Psoas muscle (tissue), 8 donors: ENCODE measurements at places on chromosomes 1 and 21. TPM values are rescaled to one million over a fixed set of nuclear protein-coding genes. Genes with fewer than 3 reads are reported as not detected.

GRCh38 chr1:12518931-12519692 lies 98.9 kb downstream of the DHRS3 start:
- DNase-seq, result peak; percentile 87

HSD11B1 gene
- 2.8 TPM for total RNA-seq

DNA sequence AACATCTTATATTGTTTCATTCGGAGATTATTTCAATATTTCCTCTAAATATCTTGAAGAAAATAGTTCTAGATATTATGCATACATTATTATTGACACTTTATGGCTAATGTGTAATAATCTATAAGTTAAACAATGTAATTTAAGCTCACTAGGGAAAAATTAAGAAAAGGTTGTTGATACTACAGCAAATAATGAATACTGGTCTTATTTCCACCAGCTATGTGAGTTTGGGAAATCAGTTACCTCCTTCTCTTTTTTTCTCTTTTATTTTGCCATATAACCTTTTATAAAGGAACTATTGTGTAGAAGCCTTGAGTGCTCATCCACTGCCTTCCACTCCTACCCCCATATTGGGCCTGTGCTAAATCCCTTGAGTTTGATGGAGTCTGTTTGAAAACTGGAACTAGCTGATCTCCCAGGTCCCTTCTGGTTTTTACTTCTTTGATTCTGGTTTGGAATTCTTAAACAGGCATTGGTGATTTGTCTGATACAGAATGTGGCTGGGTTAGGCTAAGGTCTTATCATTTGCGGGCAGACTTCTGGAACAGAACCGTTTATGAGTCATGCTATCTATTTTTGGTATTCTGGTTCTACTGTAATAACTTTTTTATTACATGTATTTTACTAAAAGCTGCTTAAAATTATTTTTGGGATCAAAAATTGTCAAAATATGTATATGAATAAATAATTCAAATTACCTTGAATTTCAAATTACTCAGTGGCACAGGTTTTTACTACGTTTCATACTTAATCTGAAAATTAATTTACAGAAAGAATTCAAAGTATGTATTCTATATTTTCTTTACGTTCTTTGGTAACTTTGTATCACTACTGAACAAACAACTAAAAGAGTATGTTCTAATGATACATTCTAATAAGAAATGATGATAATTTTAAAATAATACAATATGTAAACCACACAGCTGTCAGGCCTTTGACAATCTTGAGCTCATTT lies 5.0 kb upstream of the CDC14A start:
- no peak for DNase-seq

C2CD4D gene
- total RNA-seq, result not detected

DNA sequence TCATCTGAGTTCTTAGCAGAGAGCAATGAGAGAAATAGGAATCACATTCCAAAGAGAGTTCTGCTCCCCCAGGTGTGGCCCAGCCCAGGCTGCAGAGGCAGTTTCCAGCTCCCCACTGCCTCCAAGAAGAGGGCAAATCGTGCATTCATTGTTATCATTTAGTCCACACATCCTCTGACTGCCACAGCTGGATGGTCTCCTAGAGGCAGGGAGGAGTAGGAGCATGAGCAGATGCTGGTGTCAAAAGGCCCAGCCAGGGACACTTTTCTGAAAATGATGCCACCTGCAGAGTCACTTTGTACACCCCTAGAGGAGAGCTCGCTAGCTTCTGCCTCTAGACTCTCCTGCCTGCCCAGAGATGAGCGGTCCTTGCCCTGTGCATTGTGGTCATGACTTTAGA lies 33.6 kb upstream of the GNPAT start:
- no peak for DNase-seq

DNA sequence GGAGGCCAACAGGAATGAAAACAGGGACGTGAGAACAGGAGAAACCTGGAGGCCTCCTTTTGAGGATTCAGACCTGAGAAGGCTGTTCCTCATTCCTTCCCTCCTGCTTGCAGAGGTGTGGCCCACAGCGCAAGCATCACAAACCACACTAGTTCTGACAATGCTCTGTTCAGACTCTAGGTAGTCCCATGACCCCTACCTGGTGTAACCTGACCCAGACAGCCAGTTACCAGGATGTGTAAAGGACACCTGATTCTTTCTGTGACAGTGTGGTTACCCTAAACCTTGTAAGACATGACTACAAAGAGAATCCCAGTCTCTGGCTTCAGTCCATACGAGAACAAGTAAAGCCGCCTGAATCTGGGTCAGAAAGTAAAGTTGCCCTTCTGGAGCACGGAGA lies 3.2 kb downstream of the MECR start:
- DNase-seq, result no peak
